ENCODE measurements at places on chromosomes 16 and 17.
A peak's percentile ranks its signal among the peaks of the same experiment; 100 is the strongest.

GRCh38 chr17:61218438-61218837, 181.2 kb upstream of the TBX2 start:
- DNase-seq, result peak; percentile 74

DNA sequence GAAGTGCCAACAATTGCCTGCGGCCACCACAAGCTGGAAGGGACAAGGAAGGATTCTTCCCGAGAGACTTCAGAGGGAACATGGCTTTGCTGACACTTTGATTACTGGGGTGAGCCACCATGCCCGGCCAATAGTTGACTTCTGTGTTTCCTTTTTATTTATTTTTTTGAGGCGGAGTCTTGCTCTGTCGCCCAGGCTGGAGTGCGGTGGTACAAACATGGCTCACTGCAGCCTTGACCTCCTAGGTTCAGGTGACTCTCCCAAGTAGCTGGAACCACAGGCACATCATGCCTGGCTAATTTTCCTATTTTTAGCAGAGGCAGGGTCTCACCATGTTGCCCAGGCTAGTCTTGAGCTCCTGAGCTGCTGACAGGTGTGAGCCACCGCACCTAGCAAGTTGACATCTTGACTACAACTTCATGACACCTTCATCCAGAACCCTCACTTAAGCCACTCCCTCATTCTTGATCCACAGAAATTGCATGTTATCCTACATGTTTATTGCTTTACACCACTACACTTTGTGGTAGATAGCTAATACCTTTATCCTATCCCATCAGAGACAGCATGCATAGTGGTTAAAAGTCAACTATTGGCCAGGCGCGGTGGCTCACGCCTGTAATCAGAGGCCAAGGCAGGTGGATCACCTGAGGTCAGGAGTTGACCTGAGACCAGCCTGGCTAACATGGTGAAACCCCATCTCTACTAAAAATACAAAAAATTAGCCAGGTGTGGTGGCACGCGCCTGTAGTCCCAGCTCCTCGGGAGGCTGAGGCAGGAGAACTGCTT, 16.1 kb upstream of the GPRC5C start:
- no peak for DNase-seq

- no peak for DNase-seq
These were observed 1017.1 kb upstream of the EEF2KMT start for GRCh38 chr16:6114691-6115090.

DNA sequence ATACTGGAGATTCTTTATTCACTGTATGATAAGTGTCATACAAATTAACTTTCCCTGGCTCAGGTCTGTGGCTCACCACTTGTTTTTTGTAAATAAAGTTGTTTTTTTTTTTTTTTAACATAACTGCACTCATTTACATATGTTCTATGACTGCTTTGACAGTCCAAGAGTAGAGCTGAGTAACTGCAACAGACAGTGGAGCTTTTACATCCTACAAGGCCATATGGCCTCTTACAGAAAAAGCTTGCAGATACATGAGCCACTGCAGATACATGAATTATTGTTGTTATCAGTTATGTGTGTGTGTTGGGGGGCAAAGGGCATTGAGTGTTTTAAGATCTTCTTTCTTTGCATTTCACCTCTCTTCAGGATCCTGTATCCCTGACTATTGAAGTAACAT, 311.7 kb downstream of the BCAS3 start:
- DNase-seq, result no peak

- DNase-seq, result no peak
These were observed 9.5 kb downstream of the SLC6A4 start for GRCh38 chr17:30225919-30226553.

DNA sequence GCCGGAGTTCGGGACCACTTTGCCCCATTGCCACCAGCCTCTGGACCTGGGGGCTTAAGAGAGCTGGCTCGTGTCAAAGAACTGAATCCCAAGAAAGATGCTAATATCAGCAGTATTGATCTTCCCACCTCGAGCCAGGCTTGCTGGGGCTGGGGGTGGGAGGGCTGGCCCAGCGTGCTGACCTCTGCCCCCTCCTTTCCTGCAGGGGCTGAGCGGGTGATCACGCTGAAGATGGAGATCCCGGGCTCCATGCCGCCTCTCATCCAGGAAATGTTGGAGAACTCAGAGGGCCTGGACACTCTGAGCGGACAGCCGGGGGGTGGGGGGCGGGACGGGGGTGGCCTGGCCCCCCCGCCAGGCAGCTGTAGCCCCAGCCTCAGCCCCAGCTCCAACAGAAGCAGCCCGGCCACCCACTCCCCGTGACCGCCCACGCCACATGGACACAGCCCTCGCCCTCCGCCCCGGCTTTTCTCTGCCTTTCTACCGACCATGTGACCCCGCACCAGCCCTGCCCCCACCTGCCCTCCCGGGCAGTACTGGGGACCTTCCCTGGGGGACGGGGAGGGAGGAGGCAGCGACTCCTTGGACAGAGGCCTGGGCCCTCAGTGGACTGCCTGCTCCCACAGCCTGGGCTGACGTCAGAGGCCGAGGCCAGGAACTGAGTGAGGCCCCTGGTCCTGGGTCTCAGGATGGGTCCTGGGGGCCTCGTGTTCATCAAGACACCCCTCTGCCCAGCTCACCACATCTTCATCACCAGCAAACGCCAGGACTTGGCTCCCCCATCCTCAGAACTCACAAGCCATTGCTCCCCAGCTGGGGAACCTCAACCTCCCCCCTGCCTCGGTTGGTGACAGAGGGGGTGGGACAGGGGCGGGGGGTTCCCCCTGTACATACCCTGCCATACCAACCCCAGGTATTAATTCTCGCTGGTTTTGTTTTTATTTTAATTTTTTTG, 8.5 kb downstream of the GJD3 start:
- no peak for DNase-seq

DNA sequence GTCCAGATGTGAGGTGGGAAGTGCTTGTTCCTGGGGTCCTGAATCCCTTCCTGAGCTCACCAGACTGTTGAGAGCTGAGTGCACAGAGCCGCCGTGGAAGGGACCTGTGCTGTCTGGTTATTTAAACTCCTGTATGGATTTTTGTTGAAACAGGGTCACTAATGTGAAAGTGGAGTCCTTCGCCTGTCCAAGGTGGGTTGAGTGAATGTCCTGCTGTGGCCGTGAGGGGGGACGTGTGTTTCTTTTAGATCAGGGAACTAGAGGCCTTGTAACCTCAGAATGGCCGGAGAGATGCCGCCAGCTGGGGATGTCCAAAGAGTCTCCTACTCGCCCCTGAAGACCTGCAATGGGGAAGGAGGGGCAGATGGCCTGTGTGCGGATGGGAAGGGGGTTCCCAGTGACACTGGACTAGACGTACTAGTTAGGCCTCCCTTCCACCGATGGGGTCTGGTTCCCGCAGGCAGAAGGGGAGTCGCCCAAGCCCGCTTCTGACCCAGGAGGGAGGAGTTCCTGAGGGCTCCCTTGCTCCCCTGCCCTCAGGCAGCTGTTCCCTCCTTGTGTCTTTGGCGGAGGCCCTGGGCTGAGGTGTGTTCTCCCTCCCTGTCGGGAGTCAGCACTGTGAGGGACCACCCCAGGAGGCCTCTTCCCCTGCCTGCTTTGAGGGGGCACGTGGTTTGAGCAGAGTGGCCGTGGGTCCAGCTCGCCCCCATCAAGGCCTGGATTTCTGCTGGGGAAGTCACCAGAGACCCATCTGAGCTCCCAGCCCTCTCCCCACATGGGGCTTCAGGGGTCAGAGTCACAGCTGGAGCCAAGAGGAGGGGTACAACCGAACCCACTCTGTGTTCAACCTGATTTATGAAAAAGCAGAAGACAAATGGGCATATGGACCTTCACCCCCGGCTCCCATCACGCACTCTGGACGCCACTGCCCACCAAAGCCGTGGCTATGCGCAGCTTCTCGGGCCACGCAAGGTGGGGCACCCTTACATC, 30.9 kb downstream of the OR1D5 start:
- no peak for DNase-seq

DNA sequence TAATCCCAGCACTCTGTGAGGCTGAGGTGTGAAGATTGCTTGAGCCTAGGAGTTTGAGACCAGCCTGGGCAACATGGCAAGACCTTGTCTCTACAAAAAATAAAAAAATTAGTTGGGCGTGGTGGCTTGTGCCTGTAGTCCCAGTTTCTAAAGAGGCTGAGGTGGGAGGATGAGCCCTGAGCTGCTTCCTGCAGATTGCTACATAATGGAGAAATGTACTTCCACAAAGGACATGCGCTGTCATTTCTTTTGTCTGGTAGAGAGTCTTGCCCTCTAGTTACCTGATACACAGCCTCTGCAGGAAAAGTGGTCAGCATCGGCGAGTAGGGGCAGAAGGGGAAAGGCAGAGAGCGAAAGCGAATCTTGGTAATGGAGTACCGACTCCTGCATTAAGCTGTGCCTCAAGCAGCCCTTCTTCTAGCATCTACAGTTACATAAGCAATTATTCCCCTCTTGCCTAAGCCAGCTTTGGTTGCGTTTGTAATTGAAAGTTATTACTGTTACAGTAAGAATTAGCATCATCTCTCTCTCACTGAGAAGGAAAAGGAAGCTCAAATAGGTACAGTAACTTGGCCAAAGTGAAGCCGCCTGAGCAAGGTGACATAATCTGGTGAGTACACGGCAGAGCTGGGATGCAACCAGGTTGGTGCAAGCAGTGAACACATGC, 18.5 kb upstream of the GGA2 start:
- no peak for DNase-seq

- DNase-seq, result no peak
These were observed 29.4 kb downstream of the RBFOX3 start for GRCh38 chr17:79581324-79581932.

- DNase-seq, result peak; percentile 32
These were observed 3.7 kb upstream of the LYZL6 start for GRCh38 chr17:35947156-35947585.

DNA sequence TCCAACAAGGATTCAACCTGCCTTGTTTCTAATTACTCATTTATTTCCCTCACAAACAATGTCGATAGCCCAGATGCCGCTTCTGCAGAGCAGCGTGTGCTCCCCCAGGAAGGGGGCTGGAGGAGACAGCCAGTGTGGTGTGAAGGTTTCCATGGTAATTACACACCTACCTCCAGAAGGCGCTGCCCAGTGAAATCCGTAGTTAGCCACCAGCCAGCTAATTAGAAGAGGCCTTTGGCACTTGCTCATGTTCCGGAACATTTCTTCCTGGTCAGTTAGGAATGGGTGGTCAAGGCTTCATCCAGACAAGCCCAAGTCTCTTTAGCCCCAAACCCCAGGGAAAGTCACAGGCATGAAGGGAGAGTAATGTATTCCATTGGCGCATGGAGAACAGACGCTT, 342.5 kb upstream of the C16orf82 start:
- no peak for DNase-seq

- DNase-seq, result peak; percentile 45
These were observed 523 bp downstream of the NAGLU start for GRCh38 chr17:42536372-42537155.

DNA sequence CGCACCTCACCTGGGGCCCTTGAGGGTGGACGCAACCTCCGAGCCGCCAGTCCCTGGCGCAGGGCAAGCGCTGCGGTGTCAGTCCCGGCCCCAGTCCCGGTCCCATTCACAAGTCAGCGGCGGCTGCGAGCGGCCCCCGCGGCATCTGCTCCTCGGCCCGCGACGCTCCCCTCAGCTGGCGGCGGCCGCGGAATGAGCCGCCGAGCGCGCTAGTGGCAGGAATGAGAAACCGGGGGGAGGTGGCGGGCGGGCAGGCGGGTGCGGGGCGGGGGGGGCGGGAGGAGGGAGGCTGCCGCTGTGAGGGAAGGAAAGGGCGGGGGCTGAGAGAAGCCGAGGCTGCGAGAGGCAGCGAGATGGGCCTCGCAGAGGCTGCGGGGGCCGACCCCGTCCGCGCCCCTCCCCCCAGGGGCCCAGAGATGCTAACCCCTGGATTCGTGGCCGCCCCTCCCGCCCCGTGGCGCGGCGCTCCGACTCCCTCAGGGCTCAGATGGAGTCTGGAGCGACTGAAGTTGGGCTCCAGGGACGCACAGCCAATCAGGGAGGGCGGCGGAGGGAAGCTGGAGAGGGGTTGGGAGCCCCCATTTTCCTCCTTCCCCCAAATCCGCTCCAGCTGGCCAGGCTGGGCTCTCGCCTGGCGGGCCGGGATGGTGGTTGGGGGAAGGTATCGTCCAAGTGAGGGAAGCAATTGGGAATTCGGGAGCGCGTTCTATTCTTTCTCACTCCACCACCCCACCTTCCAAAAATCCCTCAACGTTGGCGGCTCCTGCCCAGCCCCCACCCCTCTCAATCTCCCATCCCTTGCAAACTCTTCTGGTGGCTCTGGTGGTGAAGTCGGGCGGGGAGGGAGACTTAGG, at the start of gene CDH11:
CDH11 (minus strand) TSS at position 194 of the 854 bp plus-strand sequence. CDS start 117,194 bp downstream, outside the sequence.
- DNase-seq, result peak; percentile 84

DNA sequence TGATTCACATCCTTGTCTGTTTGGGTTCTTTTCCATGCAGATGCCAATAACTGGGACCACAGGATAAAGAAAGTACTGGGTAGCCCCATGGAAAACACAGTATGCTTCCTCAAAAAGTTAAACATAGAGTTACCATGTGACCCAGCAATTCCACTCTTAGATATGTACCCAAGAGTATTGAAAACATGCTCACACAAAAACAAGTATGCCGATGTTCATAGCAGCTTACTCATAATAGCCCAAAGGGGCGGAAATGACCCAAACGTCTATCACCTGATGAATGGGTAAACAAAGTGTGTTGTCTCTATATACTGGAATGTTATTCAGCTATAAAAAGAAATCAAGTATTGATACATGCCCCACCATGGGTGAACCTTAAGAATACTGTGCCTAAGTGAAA, 55.4 kb downstream of the CYB5B start:
- no peak for DNase-seq

- no peak for DNase-seq
These were observed 13.6 kb downstream of the TAC4 start for GRCh38 chr17:49834118-49834743.

- DNase-seq, result no peak
These were observed 1.5 kb upstream of the PNMT start for GRCh38 chr17:39666601-39667261.

GRCh38 chr17:69729944-69730343, 315.4 kb downstream of the MAP2K6 start:
- DNase-seq, result no peak
